ENCODE measurements at places on chromosomes 6 and 20.

- DNase-seq, result no peak
These were observed 75.3 kb downstream of the UTRN start for GRCh38 chr6:144360401-144360800.

DNA sequence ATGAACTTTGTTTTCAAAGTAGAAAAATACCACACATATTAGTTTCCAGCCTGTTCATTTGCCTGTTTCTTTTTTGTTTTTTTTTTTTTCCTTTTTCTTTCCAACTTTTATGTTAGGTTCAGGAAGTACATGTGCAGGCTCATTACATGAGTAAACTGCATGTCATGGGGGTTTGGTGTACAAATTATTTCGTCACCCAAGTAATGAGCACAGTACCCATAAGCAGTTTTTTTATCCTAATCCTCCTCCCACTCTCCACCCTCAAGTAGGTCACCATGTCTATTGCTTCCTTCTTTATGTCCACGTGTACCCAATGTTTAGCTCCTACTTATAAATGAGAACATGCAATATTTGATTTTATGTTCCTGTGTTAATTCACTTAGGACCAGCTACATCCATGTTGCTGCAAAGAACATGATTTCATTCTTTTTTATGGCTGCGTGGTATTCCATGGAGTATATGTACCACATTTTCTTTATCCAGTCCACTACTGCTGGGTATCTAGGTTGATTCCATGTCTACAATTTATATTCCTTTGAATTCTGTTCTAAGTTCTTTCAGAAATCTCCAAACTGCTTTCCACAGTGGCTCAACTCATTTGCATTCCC is 31.8 kb downstream of the SNX14 start:
- no peak for DNase-seq

DNA sequence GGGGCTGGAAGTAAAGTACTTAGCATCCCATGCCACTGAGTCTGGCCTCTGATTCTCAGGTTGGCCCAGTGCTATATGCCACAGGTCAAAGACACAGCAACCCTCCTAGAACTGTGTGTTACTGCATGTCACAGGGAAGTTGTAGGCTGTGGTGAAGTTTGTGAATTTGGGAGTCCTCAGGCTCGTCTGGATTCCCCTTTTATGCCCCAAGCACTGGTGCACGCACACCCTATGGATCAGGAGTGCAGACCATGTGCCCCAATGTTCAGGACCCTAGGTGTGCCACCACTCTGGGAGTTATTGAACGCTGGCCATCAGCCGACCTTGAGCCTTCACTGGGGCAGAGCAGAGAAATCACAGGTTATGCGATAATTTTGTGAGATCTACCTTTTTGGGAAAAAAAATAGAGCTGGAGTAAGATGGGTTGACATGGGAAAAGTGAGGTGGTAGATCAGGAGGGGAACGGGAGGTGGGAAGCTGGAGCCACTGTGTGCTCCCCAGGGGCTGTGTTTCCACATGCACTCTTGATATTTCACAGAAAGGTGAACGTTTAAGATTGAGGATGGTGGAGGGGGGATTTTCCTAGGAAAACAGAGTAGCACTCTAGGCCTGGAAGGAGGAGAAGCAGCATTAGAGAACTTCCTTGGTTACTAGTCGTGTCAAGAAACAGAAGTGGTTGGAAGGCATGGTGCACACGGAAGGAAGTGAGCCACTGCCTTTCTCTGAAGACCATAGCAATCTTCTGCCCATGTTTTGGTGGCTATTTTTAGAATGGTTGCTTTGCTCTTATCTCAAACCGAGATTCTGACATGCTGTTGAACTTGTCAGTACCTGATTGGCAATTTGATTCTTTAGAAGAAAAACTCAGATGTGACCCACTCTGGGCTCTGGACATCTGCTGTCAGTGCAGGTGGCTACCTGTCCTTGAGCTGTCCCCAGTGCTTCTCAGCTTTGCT is 44.1 kb downstream of the DUSP22 start:
- no peak for DNase-seq

DNA sequence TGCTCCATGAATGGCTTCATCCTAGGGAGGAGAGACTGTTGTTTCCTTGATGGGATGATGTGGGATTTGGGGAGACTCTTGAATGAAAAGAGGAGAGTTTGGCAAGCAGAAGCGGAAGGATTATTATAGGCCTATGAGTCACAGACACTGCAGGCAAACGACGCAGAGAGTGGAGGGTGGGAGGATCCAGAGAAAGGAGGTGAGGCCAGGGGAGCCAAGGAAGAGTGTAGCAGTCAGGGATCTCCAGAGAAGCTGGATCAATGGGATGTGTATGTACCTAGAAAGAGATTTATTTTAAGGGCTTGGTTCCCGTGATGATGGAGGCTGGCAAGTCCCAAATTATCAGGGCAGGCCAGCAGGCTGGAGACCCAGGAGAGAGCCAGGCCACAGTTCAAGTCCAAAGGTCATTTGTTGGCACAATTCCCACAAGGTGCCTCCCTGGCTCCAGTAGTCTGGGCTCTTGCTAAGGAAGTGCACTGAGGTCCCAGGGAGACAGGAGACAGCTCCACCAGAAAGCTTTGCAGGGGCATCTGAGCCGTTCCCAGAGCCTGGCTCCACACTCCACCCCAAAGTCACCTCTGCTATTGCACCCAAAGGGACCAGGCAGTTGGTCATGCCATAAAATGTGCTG is 76.0 kb downstream of the ADTRP start:
- no peak for DNase-seq

- no peak for DNase-seq
These were observed 473.9 kb downstream of the COL12A1 start for GRCh38 chr6:74731931-74732330.

DNA sequence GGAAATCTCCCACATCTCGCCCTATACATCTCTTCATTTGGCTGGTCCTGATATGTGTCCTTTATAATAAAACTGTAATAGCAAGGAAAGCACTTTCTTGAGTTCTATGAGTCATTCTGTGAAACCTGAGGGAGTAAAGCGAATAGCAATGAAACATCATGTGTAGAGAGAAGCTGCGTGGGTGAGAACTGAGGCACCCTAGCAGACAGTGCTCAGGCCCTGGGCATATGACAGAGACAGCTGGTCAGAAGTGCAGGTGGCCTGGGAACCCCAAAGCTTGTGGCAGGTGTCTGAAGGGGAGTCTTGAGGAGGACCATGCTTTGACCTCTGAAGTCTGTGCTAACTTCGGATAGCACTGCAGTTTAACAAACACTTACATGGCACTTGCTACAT is 1.3 kb upstream of the BLOC1S5 start:
- DNase-seq, result no peak

DNA sequence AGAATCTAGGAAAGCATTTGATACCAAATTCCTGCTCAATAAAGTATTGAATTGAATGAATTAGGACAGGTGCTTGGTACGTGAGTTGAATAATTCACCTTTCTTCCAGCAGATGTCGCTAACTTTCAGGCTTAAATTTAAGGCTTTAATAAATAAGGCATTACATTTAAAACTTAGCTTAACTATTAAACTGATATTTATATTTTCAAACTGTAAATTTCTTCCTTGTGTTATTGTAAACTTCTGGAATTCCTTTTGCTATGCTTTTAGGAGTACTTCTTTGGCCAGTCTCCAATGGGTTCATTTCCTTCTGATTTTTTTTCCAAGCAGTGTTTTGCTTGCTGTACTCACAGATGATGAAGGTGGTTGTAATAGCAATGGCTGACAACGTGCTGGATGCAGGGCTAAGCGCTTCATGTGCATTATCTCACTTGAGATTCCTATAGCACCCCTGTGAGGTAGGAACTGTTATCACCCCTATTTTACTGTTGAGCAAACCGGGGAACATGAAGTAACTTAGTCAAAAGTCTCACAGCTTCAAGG is 71.3 kb upstream of the SLC2A12 start:
- DNase-seq, result peak; percentile 7

DNA sequence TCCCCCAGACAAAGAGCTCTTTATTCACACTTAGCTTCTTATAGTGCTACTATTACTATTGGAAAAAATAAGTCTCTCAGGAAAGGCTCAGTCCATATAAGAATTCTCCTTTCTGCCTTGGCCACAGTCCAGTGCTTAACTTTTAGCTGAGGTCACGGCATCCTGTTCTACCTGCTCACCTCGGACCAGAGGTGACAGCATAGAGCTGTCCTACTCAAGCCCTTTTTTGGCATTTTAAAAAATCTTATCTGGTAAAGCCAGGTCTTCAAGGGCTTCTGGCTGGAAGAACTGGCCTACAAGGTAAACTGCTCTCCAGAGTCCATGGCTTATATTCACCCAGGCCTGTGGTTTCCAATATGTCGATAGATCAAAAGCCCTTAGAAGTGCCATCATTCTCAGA is 109.7 kb downstream of the RCAN2 start:
- no peak for DNase-seq

DNA sequence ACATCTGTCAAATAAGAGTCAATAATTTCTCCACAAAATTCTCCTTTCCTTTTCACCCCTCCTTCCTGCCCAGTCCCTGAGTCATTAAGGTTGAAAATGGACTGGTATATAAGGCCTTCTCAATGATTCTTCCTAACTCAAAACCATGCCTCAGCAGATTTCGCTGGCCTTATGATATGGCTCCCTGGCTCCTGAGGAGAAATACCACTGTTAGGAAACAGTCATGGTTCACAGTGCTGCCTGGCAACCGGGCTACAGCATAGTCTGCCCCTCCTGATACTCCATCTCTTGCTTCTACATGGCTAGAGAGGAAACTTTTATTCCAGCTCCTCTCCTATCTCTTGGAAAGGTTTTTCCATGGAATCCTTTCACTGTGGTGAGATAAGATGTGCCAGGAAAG is 4.7 kb downstream of the UBE2J1 start:
- DNase-seq, result no peak

- DNase-seq, result no peak
These were observed 691 bp downstream of the SYNDIG1 start for GRCh38 chr20:24469894-24470745.

DNA sequence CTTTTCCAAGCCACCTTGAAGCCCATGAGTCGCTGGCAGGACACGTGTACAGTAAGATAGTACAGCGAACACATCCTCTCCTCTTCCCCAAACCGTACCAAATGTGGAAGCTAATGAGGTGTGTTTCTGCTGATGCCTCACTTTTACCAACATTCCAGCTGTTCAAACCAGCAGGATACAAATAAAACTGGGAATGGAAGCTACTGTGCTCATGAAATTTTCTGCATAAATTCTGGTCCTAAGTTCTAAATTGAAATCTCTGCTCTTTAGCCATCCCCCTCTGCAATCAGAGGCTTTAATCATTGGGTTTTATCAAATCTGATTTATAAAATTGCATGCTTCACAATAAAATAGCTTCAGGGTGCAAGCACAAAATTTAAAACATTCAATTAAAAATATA is 81.9 kb upstream of the RIN2 start:
- no peak for DNase-seq

- DNase-seq, result no peak
These were observed 318.9 kb downstream of the CLIC5 start for GRCh38 chr6:45696738-45697137.

- no peak for DNase-seq
These were observed 141.3 kb upstream of the MYLIP start for GRCh38 chr6:15987569-15987968.

- no peak for DNase-seq
These were observed 5.3 kb downstream of the PRKN start for GRCh38 chr6:162722226-162722625.

GRCh38 chr20:52610749-52611148 is 361.4 kb upstream of the TSHZ2 start:
- no peak for DNase-seq

- DNase-seq, result no peak
These were observed 1.9 kb downstream of the VWA7 start for GRCh38 chr6:31775184-31775583.

DNA sequence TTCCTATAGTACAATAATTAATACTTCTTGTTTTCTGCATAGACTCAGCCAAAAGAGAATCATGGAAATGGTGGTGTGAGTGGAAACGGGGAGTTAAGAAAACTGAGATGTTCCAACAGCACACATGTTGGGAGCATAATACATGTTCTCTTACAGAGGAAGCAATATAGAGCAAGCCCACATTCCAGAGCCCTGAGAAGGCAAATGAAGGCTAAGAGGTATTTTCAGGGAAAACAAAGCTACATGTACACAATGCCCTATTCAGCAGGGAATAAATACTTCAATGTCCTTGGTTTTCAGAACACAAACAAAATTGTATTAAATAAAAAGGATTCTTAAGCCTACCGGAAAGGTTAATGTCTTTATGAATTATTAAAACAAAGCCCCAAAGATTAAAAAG is 35.1 kb upstream of the SMIM8 start:
- no peak for DNase-seq

GRCh38 chr6:37175332-37176267 is 5.6 kb downstream of the PIM1 start:
- DNase-seq, result no peak

DNA sequence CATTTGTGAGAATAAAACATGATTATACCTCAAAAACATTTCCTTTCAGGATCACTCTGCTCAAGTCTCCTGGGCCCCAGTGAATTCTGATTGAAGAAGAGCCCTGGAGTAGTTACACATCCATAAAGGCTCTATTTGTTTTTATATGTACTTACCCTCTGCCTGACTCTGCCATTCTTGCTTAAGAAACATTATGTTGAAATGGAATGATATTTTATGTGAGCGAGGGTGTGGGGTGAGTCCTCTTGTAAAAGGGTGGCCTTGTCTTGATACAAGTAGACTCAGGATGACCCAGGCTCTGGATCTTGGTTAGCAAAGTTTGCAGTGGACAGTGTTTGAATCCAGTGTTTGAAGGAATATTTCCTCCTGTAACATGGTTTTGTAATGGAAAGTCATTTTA is 215.4 kb upstream of the PREP start:
- DNase-seq, result no peak

GRCh38 chr6:4756247-4756646 is 20.0 kb upstream of the CDYL start:
- DNase-seq, result no peak

DNA sequence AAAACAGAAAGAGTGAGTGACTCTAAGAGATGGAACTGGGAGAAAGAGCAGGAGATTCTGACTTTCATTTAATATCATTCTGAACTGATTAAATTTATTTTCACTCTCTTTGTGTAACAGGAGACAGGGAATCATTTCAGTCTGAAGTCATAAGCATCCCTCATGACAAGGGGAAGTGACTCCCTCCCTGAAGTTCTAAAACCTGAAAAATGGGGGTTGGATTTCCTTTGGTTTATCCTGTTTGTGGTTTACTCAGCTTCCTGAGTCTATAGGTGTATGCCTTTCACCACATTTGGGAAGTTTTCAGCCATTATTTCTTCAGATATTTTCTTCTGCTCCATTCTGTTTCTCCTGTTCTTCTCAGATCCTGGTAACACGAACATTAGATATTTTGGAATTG is 3.4 kb upstream of the FKBP1A start:
- no peak for DNase-seq

GRCh38 chr20:31843288-31843687 is 2.1 kb downstream of the FOXS1 start:
- DNase-seq, result no peak

- peak; percentile 27 for DNase-seq
These were observed 15.8 kb downstream of the AARS2 start for GRCh38 chr6:44297063-44298038.

- DNase-seq, result no peak
These were observed 229.9 kb upstream of the GRIK2 start for GRCh38 chr6:101163611-101164010.

DNA sequence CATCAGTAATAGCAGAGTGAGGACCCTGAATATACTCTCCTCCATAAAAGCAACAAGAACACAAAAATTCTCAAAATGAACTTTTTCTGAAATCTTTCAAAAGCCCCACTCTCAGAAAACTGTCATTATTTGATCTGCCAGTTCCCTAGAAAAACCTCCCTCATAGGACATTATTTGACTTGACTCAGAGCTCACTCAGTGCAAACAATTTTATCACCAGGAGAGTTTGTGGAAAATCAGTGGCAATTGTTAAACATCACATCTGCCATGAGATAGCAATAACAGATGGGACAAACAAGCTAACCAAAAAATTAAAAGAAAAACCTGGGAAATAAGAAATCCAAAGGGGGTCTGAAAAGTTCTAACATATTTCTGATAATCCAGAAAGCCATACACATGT is 100.0 kb downstream of the ATG5 start:
- DNase-seq, result no peak
